ENCODE measurements at places on chromosomes 2 and 18. TPM values are rescaled to one million over a fixed set of nuclear protein-coding genes. Genes with fewer than 3 reads are reported as not detected.

- H3K27me3 ChIP-seq: no peaks in the 10 kb centered on the region
- no peaks in the 10 kb centered on the region for H3K4me1 ChIP-seq
- DNase-seq: no peak
These were observed 31.9 kb upstream of the RPIA start for GRCh38 chr2:88659538-88659915.

DNA sequence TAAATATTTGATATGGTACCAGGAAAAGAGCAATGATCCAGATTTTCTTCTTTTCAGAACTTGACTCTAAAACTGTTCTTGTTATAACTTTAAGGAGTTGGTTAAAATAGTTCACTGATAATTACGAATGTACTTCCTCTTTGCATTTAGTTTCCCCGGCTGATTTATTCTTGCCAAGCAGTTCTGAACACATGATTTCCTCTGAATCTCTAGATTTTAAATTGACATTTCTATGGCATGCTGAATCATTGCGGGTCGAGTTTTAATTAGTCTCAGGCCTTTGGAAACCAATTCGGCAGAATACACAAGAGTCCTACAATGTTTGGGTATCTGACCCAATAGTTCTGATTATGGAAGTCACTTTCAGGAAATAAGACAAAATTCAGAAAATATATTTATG is 37.3 kb upstream of the DNAH7 start:
- no peak overlapping the region for H3K27ac ChIP-seq
- H3K27me3 ChIP-seq: no peaks in the 10 kb centered on the region
- H3K36me3 ChIP-seq: no peaks in the 10 kb centered on the region
- no peaks in the 10 kb centered on the region for H3K4me1 ChIP-seq

RESP18 gene
- not detected for total RNA-seq

DNA sequence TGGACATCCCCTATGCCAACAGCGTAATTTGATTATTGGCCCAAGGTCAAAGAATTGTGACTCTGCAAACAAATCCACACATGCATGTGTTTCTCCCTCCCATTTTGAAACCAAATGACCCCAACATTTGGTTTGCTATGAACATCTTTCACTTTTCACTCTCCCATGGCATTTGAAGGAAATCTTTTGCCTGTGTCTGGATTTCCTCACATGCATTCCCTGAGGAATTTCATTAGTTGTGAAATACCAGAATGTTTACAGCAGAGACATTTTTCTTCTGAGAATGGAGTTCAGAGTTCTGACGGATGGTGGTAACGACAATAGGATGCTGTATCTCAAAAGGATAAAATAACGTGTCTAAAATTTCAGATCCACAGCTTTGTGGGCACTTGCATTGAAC is 60.3 kb upstream of the LMAN1 start:
- peaks cover 7% of the 10 kb centered on the region for H3K27me3 ChIP-seq
- H3K4me3 ChIP-seq: no peak overlapping the region
- no peaks in the 10 kb centered on the region for H3K4me1 ChIP-seq
- H3K36me3 ChIP-seq: no peaks in the 10 kb centered on the region

SLC40A1 gene
- 231 TPM for total RNA-seq

DNA sequence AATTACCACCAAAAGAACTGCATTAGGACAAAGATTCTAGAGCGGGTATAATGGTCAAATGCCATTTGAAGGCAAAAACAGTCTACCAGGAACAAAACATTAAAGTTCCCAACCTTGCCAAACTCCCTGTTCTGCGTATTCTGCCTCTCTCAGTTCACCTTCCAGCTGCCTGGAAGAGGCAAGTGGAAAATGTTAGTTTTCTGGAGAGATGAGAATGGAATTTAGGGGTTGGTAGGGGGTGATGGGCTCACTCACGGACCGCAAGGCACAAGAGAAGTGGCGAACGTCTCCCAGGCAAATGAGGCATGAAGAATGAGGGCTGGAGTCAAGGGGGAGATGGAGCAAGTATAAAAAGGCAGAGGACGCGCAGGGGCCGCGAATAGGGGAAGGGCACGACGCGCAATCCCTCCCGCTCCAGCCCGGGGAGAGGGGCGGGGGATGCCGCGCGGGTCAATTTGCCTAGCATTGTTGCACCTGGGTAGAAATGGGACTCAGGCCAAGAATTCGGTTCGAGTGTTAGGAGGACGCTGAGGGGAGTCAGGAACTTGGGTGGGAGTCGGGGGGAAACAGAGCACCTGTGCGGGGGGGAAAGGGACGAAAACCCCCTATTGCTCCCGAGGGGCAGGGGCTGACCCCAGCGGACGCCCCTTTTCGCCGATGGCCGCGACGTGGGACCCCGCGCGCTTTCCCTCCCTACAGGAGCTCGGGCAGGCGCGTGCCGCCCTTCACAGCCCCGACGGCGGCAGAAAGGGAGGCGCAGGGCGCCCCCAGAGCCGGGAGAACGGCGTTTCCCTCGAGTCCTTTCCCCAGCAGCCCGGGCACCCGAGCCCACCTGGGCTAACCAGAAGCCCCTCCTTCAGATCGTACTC is 573 bp downstream of the PAIP2B start:
- peaks cover 2% of the 10 kb centered on the region for H3K36me3 ChIP-seq
- H3K4me1 ChIP-seq: no peaks in the 10 kb centered on the region
- peak; percentile 52 for DNase-seq
- peak overlapping the region; percentile 86 for H3K4me3 ChIP-seq

- H3K4me3 ChIP-seq: no peak overlapping the region
- no peaks in the 10 kb centered on the region for H3K36me3 ChIP-seq
- H3K27ac ChIP-seq: no peak overlapping the region
- H3K27me3 ChIP-seq: no peaks in the 10 kb centered on the region
These were observed 1.2 kb downstream of the ANKRD53 start for GRCh38 chr2:70979626-70980025.

GRCh38 chr2:15238028-15238427 is 323.1 kb downstream of the NBAS start:
- no peaks in the 10 kb centered on the region for H3K27me3 ChIP-seq
- no peak for DNase-seq
- no peaks in the 10 kb centered on the region for H3K4me1 ChIP-seq
- H3K27ac ChIP-seq: no peak overlapping the region
- no peak overlapping the region for H3K4me3 ChIP-seq

MC5R gene
- total RNA-seq: not detected

GRCh38 chr2:206556357-206556949 is 85.8 kb upstream of the FAM237A start:
- no peaks in the 10 kb centered on the region for H3K36me3 ChIP-seq
- no peak for DNase-seq
- no peaks in the 10 kb centered on the region for H3K27me3 ChIP-seq
- H3K4me1 ChIP-seq: no peaks in the 10 kb centered on the region
- no peak overlapping the region for H3K4me3 ChIP-seq

DNA sequence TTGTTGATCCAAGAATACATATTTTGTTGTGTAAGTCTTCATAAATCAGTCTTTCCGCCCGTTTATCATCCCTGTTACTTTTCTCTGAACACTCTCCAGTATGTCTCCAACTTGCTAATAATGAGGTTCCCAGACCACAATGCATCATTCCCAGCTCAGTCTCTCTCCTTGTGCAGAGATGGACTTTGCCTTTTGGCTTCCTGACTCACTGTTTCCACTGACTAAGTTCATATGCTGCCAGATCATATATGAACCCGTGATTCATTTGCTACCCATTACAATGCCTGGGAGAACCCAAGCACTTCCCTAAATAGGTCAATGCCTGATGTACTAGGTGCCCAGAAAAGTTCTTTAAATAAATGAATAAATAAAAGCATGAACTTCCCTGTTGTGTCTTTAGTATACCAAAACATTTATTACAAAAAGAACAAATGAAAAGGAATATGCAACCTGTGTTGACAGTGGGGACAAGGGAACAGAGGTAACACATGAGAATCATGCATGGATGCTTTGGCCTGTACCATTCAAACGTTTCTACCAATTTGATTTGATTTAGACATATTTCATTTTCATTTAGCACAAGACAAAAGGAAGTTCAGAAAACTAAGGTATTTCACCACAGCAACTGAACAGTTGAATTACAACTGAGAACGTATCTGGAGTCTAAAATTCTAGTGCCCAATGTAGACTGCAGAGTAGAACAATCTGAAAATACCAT is 215.4 kb upstream of the HNRNPA3 start:
- no peak for DNase-seq
- H3K36me3 ChIP-seq: no peaks in the 10 kb centered on the region
- no peak overlapping the region for H3K4me3 ChIP-seq
- no peak overlapping the region for H3K27ac ChIP-seq
- no peaks in the 10 kb centered on the region for H3K27me3 ChIP-seq
- H3K4me1 ChIP-seq: no peaks in the 10 kb centered on the region

GRCh38 chr18:48075707-48076093 is 145.2 kb upstream of the SMAD2 start:
- DNase-seq: no peak
- no peaks in the 10 kb centered on the region for H3K27me3 ChIP-seq

RFTN2 gene
- 4.2 TPM for total RNA-seq

GRCh38 chr2:32061973-32062861 is 1.1 kb upstream of the SPAST start:
- no peaks in the 10 kb centered on the region for H3K36me3 ChIP-seq
- peak overlapping the region; percentile 75 for H3K4me3 ChIP-seq
- H3K27me3 ChIP-seq: no peaks in the 10 kb centered on the region
- H3K27ac ChIP-seq: peak overlapping the region; percentile 81

REEP1 gene
- total RNA-seq: 1.0 TPM

GRCh38 chr2:63712748-63713147 is 124.0 kb downstream of the MDH1 start:
- no peak for DNase-seq
- H3K27ac ChIP-seq: no peak overlapping the region
- peaks cover 8% of the 10 kb centered on the region for H3K4me1 ChIP-seq
- no peaks in the 10 kb centered on the region for H3K27me3 ChIP-seq

MFF gene
- 31.7 TPM for total RNA-seq
